ENCODE measurements at places on chromosomes 12 and 14.

GRCh38 chr14:76057914-76058313 lies 72.4 kb downstream of the IFT43 start:
- no peak for DNase-seq

- DNase-seq = no peak
Observed at GRCh38 chr14:32345311-32345791, 16.3 kb downstream of the AKAP6 start.

GRCh38 chr12:118982984-118983761 lies 1.8 kb downstream of the SRRM4 start:
- DNase-seq = no peak

DNA sequence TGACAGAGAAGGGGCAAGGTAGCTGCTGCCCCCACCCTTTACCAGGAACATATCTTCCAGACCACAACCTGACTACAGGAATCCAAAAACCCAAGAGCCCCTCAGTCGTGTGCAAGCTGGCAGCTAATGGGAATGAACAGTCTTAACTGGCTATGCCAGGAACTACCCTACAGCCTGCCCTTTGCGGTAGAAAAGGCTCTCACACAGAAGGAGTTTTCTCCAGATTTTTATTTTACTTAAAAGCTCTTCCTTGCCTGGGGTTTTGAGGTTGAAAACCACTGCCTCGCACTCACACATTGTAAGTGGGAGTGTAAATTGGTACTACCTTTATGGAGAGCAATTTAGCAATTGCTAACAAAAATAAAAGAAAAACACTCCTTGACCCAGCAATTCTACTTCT lies 28.3 kb downstream of the PITPNM2 start:
- DNase-seq = no peak

DNA sequence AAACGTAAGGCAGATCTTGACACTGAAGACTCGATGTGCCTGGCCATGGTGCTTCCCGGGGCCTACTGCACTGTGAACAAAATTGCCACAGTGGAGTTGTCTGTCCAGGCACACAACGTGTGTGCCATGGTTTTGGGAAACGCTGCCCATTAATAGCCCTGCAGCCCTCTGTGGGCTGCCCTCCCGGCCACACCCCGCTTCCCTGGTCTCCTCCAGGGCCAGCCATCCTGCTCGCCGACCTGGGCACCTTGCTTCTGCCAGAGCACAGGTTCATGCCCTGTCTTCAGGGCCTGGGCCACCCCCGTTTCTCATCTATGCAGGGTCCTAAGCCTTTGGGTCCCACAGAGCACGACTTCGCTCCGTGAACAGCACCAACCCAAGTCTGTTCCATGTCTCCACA lies 18.9 kb downstream of the MEG3 start:
- DNase-seq = no peak

DNA sequence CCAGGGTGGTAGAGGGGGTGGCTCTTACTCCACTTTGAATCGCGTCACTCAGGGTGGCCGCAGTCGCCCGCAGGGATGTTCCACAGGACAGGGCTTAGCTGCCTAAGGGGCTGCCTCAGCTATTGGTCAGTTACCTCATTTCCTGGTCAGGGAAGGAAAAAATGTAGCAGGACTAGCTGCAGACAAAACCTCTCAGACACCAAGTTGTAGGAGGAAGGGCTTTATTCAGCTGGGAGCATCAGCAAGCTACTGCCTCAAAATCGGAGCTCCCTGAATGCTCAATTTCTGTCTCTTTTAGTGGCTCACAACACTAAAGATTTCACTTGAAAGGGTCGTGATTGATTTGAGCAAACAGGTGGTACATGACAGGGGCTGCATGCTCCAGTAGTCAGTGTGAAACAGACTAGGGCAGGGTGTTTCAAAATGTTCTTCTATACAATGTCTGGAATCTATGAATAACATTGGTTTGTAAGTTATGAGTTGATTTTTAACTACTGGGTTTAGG lies 6.4 kb upstream of the CLEC6A start:
- DNase-seq = no peak

DNA sequence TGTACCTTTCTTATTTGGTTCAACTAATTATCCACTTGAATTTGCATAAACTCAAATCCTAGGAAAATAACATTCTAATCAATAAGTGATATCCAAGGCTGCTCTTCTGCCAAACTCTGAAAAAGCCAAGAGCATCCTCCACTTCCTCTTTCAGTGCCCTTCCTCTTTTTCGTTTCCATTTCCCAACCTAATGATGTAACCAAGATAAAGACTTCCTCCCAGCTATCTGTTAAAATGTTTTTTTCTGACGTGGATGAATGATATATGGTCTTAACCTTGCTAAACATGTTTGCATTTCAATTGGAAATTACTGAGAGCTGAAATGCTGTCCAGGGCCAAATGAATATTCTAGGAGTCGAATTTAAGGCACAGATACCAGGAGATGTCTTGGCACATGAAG lies 459.5 kb upstream of the PDE3A start:
- DNase-seq = peak; percentile 84

DNA sequence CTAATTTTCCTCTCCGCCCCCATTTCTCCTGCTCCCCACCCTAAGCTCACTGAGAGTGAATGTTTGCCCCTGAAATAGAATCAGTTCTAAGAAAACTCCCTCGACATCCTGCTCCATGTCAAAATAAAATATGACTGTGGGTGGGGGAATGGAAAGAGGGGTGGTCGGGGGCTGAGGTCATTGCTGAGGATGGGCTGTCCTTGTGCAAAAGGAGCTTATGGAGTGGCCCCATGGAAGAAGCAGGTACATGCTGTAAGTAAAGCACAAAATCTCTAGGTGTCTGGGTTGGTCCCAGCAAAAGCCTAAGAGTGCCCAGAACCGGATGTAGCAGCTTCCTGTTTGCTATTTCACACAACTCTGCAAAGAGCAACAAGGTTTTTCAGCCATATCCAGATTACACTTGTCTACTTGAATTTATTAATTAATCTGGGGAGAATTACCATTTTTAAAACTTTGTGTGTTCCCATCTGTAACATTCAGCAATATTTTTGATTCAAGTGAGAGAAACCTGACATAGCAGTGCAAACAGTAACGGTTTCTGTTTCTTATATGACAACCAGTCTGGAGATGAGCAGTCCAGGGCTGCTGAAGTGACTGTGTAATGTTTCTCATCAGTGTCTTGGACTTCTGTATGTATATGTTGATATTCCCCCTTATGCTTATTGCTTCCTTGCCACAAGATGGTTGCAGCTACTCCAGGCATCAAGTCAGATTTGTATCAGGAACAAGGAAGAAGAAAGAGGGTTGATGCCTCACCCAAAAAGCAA lies 40.4 kb upstream of the GZMB start:
- peak; percentile 38 for DNase-seq

DNA sequence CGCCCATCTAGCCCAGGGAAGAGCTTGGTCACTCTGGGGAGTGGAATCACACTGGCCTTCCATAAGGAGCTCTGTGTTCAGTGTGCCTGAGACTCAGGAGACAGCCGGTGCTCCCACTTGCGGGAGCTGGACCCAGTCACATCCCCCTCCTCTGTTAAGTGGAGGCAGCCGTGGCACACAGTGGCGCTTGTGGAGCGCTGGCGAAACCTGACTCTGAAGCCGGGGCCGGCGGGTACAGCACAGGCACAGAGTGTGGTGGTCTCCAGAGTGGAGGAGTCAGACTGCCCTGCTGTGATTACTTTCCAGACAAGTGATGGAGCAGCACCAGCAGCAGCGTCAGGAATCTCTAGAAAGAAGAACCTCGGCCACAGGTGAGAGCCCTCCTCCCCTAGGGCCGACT lies 33.0 kb downstream of the DEGS2 start:
- DNase-seq = no peak

DNA sequence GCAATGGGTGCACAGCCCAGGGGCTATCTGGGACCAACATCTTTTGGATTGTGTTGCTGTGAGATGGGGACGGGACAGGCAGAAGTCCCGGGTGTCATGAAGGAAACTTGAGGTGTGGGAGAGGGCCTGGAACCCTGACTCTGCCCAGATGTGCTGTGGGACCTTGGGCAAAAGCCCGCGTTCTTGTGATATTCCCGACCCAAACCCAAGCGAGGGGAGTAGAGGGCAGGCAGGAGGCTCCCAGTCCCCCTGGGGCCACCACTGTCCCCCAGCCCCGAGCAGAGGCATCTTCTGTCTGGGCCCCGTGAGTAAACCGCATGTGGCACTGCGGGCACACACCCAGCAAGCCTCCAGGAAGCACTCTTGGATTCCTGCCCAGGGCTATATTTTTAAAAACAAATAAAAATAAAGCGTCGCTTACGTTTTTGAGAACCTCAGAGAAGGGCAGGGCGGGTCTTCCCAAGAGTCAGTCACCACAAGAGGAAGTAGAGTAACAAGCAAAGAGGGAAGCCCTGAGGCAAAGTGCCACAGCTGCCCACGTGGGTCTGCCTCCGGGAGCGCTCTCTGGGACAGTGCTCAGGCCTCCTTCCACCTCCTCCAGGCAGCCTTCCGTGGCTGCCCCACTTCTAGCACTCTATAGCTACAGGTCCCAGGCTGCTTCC lies 39.5 kb downstream of the BEGAIN start:
- DNase-seq = peak; percentile 95

DNA sequence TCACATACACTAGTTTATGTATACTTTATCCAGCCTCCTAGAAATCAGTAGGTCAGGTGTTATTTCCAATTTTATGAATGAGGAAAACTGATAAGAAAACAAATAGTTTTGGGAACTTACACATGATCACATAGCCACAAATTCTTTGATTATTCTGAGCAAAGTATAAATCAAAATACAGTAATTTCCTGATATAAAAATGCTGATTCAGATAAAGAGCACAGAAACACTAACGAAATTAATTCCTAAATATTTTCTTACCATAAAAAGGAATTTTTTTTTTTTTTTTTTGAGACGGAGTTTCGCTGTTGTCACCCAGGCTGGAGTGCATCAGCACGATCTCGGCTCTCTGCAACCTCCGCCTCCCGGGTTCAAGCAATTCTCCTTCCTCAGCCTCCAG lies 275.4 kb downstream of the SOX5 start:
- no peak for DNase-seq

GRCh38 chr12:115466076-115466475 lies 782.1 kb upstream of the TBX3 start:
- no peak for DNase-seq

DNA sequence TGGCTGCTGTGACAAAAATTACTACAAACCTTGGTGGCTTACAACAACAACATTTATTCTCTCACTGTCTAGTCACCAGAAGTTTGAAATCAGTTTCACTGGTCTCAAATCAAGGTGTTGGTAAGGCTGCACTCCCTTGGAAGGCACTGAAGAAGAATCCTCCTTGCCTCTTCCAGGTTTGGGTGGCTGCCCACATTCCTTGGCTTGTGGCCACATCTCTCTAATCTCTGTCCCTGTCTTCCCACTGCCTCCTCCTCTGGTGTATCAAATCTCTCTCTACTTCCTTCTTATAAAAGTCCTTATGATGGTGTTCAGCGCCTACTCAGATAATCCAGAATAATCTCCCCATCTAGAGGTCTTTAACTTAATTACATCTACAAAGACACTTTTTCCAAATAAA lies 31.0 kb downstream of the PLCZ1 start:
- DNase-seq = no peak

All from CD14-positive monocyte (primary cell).